Inflammatory macrophage (primary cell): ENCODE measurements at places on chromosomes 13 and 19.

- no peak for DNase-seq
Observed at GRCh38 chr19:5503598-5503997, 48.4 kb downstream of the ZNRF4 start.

GRCh38 chr19:35904311-35905068 lies 2.2 kb downstream of the HCST start:
- DNase-seq: peak; percentile 69

DNA sequence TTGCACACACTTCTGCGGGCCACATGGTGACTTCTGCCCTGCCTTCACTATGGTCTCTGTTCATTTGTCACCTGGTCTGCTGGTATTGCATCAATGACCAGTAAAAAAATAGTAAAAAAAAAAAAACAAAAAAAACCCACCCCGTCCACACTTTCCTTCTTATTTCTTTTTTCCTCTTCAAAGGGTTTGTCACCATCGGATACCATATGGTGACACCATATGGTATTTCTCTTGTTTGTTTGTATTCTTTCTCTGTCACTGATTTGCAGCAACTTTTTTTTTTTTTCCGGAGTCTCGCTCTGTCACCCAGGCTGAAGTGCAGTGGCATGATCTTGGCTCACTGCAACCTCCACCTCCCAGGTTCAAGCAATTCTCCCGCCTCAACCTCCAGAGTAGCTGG lies 26.2 kb upstream of the OR7C2 start:
- DNase-seq: no peak

GRCh38 chr13:21058361-21058760 lies 3.0 kb downstream of the LATS2 start:
- DNase-seq: peak; percentile 9

DNA sequence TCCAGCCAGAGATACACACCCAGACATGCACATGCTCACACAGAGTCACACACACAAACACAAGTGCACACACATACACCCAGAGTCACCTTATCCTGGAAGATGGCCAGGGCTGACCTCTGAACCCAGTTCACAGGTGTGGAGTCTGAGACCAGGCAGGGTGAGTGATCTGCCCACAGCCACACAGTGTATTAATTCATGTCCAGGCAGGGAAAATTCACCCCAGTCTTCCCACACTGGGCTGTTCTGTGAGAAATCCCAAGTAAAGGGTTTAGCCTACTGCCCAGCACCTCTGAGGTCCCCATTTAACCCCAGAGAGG lies 2.0 kb downstream of the POU2F2 start:
- no peak for DNase-seq

DNA sequence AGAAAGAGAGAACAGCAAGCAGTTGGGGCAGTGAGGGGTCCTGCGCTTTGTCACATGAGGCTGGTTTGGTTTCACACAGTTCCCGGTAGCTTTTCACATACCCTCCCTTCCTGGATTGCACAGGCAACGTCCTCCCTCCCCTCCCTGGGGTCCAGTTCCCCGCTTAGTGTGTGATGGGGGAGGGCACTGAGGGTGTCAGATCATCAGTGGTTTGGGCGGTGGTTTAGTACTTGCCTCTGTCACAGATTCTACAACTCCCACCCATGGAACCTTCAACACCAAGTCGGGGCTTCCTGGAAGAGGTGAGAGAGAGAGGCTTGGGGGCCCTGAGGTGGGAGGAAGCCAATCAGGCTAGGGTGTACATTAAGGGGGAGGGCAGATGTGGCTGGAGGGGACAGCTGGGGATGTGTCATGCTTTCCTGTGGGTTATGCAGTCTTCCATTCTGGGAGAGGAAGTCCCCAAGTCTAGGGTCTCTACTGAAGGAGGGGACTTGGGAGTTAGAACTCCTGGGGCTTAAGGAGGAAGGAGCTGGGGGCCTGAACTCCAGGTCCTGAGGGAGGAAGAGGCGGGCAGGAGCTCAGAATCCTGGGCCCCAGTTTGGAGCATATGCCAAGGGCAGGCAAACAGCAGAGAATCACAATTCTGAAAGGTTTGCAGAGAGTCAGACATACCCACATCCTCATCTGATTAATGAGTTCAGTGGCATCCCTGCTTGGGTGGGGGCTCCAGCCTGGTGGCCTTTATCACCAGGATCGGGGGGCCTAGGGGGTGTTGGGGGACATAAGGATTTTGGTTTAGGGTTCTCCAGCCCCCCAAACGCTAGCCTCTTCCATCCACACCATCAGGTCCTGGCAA lies at the start of gene NKG7:
Gene NKG7, minus strand, starts transcription at position 6 of the 856 bp plus-strand sequence. CDS start 119 bp downstream, outside the sequence.
- no peak for DNase-seq

DNA sequence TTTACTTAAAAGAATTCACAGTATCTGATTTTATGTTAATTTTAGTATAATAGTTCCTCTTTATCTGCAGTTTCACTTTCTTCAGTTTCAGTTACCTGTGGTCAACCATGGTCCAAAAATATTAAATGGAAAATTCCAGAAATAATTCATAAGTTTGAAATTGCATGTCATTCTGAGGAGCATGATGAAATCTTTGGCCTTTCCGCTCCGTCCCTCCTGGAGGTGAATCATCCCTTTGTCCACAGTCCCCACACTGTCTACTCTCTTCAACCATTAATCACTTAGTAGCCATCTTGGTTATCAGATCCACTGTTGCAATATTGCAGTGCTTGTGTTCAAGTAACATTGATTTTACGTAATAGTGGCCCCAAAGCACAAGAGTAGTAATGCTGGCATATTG lies 26.9 kb downstream of the SLITRK6 start:
- DNase-seq: no peak

DNA sequence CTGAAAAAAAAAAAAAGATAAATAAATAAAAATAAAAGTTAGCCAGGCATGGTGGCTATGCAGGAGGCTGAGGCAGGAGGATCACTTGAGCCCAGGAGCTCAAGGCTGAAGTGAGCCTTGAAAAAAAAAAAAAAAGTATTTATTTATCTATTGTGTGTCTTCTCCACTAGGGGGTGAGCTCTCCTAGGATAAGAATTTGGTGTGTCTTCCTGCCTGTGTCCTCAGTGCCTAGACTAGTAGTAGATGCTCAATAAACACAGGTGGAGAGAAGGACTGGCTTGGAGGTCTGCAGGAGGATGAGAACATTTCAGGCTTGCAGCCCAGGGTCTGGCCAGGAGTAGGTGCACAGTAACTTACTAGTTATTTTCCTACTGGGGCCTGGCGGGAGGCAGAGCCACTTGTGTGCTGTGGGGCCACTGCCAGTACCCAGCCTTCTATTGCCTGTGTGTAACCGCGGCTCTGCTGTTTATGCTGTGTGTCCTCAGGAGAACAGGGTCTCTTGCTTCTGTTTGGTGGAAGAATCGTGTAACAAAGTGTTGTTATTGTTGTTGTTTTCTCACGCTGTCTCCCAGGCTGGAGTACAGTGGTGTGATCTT lies 5.4 kb downstream of the LMTK3 start:
- DNase-seq: peak; percentile 68

GRCh38 chr13:64845110-64845509 lies 2385.0 kb downstream of the PCDH9 start:
- no peak for DNase-seq

- DNase-seq: no peak
Observed at GRCh38 chr13:111139873-111140561, 24.9 kb downstream of the ARHGEF7 start.

DNA sequence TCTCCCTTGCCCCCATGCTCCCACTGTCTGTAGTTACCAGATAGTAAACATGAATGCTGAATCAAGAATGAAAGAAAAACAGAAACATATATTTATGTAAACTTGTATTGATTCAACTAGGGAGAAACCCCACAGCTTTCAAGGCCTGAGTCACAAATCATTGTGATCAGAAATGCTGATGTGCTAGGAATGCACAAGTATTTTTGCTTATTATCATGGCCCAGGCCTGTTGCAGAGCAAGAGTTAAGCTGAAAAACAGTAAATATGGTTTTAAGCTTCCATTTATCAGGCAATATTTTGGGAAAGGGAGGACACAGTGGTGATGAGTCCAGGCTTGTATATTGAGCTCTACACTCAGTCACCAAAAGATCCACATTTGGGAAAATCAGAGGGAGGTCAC lies 669.6 kb downstream of the DIAPH3 start:
- DNase-seq: no peak

GRCh38 chr19:40489882-40490230 lies 23.1 kb downstream of the SPTBN4 start:
- no peak for DNase-seq

GRCh38 chr13:110405597-110406450 lies 98.7 kb downstream of the COL4A2 start:
- no peak for DNase-seq

GRCh38 chr19:17409990-17410389 lies 4.6 kb upstream of the BST2 start:
- no peak for DNase-seq

GRCh38 chr19:41657157-41657556 lies 30.3 kb upstream of the CEACAM4 start:
- DNase-seq: no peak

DNA sequence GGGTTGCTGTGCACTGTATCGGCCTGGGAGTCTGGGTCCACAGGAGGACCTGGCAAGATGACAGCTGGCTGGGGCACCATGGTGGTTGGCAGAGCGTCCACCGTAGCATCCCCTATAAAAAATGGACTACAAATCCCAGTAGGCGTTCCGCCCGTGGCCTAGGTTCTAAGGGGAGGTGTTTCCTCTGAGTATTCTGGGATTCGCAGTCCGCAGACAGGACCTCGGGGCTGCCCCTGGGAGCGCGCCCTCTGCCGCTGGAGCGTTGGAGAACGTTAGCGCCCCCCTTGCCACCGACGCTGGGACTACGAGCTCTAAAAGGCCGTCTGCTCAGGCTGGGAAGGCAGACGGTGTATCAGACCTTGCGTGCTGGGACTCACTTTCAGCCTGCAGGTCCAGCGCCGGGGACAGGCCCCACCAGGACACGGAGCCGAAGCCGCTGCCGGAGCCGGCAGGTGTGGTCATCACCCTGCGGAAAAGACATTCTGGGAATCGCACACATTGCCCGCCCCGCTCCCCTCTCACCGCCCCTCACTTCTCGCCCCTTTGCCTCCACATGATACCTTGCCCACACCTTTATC lies 372 bp downstream of the DNAAF3 start:
- DNase-seq: peak; percentile 68

- DNase-seq: no peak
Observed at GRCh38 chr13:72953391-72953965, 105.3 kb upstream of the KLF5 start.

DNA sequence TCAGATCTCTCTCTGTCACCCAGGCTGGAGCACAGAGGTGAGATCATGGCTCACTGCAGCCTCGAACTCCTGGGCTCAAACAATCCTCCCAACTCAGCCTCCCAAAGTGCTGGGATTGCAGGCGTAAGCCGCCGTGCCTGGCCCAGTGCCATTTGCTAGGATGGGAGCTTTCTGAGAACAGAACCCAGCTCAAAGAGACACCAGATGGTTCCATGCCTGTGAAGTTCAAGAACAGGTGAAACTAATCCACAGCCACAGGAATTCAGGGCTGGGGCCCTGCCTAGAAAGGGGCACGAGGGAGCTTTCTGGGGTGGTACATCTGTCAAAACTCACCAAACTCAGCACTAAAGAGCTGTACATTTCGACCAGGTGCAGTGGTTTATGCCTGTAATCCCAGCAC lies 4.2 kb downstream of the SLC7A9 start:
- DNase-seq: no peak

GRCh38 chr19:15108845-15109767 lies 1.9 kb downstream of the SYDE1 start:
- no peak for DNase-seq

DNA sequence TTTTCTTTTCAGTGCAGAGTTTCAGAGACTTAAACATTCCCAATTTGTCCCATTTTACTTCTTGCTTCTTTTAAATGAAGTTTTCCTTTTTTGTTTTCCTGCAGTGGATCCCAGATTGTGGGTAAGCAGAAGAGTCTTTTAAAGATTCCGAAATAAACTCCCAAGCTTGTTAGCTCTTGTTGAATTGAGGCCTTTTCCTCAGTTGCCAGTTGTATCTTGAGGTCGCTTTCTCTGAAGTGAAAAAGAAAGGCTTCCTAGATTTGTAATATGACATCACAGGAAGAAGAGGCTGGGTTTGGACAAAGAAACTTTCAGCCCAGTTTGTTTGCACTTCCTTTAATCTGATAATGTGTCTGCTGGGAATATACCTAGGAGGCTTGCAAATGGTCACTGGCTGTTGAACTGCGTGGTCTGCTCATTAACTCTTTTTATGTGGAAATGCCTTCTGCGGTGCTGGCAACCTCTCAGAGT lies at the start of gene LPAR6:
Gene LPAR6, minus strand, starts transcription at position 233 of the 471 bp plus-strand sequence. CDS start 690 bp downstream, outside the sequence.
- DNase-seq: peak; percentile 67

- DNase-seq: no peak
Observed at GRCh38 chr13:23392313-23392712, 41.2 kb downstream of the SACS start.

- no peak for DNase-seq
Observed at GRCh38 chr19:898663-899062, 5.4 kb downstream of the RNU6-9 start.

DNA sequence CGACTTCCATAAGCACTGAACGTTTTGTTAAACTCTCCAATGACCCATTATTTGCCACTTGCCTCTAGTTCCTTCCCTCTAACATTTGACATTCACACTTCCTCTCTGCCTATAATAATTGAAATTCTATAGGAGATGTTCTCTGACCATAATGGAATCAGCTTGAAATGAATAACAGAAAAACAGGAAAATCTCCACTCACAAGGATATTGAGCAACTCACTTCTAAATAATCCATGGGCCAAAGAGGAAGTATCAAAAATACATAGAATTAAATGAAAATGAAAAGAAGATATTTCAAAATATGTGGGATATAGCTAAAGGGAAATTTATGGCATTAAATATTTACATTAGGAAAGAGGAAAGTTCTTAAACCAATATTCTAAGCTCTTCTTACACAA lies 3.4 kb upstream of the FCGBP start:
- no peak for DNase-seq

DNA sequence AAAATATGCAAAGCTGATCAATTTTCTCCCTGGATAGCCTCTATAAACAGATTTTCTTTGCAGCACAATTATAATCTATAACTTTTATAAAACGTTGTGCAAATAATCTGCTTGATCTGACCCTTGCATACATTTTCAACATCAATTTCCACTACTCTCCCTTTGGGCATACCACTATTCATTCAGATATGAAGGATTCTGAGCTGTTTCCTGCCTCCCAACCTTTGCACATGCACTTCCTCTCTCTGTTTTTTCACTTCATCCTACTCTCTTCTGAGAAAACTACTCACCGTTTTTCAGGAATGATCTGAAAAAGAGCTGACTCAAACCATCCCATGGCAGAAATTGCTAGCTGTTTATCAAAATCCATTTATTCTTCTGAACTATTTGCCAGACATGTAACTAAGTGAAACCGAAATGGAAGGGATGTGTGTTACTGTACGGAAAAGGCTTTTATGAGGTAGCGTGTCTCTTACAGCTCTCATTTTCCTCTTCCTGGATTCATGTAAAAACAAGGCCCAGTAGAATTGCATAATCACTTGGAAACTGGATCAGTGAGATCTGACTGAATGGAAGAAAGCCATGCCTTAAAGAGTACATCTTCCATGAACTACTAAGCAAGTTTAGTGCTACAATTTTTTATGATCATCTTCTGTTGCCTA lies 1447.3 kb upstream of the MIR17HG start:
- DNase-seq: no peak
